AG04450 (cell line): ENCODE measurements at places on chromosomes 6 and 20.

- no peak for DNase-seq
Observed at GRCh38 chr6:34047913-34048867, 97.7 kb downstream of the GRM4 start.

- DNase-seq = no peak
Observed at GRCh38 chr6:106422534-106422933, 62.0 kb downstream of the CRYBG1 start.

- DNase-seq = no peak
Observed at GRCh38 chr6:145818796-145819195, 4.2 kb upstream of the FBXO30 start.

DNA sequence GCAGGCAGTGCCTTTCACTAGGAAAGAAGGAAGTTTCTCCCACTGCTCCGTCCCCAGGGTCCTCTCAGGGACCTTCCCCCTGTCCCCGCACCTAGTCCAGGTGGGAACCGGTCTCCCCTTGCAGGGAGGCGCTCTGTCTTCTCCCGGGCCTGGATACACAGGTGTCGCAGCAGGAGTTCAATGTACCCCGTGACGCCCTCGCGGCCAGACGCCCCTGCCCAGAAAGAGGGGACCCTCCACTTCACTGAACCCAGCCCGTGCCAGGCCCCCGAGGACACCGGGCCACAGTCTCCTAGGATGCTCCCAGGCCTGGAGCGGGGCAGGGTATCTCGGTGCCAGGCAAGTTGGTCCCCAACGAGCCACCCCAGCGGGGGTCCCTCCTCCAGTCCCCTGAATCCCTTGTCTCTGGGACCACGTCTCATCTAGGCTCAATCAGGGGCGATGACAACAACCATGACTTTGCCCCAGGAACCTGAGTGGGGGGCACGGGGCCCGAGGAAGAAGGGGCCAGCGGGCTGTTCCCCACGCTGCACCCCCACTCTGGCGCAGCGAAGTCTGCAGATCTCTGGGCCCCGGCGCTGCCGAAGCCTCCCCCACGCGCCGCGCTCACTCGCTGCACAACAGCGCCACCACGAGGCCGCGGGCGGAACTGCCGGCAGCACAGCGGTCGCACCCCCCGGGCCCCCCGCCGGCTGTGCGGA, 103.0 kb downstream of the EDN3 start:
- no peak for DNase-seq

DNA sequence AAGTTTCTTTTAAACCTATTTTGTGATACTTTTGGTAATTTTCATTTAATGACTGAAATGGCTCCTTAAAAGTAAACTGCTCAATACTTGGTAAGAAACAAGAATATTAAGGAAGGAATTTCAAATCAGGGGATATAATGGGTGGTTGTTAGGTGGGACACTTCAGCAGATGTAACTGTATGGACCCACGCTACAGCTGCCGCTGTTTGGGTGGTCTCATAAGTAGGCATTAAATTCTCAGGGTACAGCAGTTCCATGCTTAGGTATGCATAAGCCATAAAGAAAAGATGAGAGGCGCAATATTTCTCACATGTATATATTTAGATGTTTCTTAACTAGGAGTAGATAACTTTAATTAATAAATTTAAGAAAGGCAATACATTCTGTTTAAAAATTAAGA, 35.0 kb downstream of the COL19A1 start:
- no peak for DNase-seq

DNA sequence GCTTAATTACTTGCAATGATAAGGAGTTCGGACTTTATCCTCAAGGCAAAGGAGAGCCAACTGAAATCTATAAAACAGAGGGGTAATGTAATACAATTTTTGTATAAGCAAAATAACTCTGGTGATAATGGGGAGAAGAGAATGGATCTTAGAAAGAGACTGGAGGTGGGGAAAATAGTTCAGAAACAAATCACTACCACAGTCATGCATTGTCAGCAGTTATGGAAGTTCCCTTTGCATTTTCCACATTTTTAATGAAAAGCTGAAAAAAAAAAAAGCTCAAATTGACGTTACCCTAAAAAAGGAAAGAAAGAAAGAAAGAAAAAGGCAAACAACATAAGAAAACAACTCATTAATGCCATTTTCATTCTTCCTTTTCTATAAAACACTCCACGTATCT, 337.6 kb upstream of the HSF2 start:
- no peak for DNase-seq

- no peak for DNase-seq
Observed at GRCh38 chr20:14544688-14545087, 207.3 kb upstream of the FLRT3 start.

DNA sequence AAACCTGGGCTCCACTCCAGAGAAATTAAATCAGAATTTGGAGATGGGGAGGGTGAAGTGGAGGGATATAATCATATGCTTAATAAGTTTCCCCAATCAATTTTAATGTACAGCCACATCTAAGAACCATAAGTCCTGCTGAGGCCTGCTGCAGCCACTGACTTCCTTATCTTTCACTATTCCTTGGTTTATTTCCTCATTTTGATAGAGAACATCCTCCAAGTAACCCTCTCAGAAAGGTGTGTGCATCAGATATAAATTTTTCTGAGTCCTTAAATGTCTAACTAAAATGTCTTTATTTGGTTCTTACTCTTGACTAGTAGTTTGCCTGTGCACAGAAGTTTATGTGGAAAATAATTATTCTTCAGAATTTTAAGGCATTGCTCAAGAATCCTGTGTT, 23.7 kb upstream of the SIRT5 start:
- DNase-seq = no peak

DNA sequence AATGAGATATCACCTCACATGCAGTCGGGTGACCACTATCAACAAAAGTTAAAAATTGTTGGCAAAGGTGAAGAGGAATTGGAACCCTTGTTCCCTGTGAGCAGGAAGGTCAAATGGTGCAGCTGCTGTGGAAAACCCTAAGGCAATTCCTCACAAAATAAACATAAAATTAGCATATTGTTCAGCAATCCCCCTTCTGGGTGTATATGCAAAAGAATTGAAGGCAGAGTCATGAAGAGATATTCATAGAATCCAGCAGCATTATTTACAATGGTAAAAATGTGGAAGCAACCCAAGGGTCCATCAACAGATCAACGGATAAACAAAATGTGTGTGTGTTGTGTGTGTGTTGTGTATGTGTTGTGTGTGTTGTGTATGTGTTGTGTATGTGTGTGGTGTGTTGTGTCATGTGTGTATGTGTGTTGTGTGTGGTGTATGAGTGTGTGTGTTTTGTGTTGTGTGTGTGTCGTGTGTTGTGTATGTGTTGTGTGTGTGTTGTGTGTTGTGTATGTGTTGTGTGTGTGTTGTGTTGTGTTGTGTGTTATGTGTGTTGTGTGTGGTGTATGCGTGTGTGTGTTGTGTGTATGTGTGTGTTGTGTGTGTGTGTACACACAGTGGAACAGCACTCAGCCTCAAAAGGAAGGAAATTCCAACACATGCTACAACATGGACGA, 245.1 kb downstream of the ERMARD start:
- DNase-seq = no peak
